NCI-H510A treated with DMSO at 0.1 percent for 48 hours (cell line): ENCODE measurements at places on chromosomes 16 and 17.

DNA sequence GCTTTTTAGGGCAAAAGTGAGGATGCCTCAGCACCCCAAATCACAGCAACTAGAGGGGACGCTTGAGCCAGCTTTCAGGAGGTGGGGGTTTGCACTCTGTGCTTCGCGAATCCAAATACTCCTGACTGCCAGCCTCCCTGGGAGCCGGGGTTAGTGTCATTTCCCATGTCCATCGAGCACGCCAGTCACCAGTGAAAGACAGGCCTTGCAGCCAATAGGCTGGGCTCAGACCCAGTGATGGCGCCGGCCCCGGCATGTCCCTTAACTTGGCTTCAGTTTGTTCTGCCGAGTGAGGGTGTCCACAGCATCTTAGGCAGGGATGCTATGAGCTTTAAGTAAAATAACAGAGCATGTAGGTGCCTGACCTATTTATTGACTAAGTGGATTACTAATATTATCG lies 50.9 kb upstream of the CDC42EP4 start:
- no peak for DNase-seq

DNA sequence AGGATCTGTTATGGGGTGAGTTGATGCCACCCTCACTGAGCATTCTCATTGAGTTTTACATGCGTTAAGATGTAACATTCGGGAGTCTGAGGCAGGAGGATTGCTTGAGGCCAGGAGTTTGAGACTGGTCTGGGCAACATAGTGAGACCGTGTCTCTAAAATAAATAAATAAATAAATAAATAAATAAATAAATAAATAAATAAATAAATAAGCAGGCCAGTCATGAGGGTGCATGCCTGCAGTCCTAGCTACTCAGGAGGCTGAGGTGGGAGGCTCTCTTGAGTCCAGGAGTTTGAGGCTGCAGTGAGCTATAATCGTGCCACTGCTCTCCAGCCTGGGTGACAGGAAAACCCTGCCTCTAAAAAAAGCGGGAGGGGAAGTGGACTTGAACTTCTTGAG lies 90.3 kb downstream of the SNX29 start:
- no peak for DNase-seq

DNA sequence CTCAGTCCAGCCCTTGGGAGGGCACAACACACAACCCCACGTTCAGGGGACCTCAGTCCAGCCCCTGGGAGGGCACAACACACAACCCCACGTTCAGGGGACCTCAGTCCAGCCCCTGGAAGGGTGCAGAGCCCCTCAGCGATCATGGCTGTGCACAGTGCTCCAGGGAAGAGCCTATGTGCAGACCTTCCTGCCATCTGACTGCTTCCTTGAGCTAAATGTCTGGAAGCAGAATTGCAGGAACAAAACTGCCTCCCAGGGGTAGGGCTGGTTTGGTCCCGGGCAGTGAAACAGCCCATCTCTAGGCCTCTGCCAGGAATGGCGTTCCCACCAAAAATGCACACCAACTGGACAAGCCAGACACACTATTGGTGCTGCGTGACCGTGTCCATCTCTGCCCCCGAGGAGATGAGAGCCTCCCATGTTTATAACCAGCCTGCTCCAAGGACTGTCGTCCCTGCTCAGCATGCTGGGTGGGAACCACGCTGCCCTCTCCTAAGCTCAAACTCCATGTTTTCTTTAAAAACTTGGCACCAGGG lies 44.0 kb downstream of the ZNF276 start:
- DNase-seq, result no peak

DNA sequence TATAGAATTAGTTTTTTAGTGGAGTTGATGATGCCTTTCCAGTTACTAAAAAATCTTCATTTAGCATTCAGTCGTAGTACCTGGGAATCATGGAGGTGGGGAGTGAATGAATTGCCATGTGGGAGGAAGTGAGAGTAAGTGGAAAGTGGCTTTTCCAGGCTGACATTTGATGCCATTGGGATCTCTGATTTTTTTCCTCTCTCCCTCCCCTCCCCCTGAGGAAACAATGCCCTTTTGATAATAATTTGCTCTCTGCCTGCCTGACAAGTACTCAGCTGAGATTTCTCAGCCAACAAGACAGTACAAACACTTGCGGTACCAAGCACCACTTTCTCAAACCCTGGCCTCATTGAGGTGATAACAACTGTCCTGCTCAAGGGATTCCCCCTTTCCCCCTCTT lies 2.2 kb downstream of the UBE2Z start:
- DNase-seq, result no peak

DNA sequence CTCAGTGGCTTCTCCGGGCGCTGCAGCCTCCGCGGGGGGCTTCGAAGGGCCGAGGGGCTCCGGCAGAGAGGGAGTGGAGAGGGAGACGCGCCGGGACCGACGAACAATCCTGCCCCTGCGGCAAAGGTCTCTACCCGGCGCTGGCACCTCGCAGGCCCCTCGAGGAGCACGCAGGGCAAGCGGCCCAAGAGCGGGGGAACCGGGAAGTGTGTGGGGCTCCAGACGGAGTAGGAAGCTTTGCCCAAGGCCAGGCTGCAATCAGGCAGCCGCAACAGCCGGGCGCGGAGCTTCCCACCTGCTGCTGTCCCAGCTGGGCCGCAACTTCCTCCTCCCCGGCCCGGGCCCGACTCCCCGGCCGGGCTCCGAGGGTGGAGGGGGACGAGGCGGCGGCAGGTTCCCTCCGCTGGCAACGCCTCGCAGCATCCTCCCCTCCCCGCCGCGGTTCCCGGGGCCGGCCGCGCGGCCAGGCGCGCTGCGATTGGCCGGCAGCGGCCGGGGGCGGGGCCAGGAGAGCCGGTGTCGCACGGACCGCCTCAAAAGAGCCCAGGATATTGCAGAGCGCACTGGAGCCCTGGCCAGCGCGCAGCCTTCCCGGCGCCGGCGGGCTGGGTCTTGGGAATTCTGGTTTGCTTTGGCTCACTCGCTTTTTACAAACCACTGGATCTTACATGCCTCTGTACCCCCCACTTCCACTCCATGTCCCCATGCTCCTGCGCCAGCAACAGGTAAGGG lies at the start of gene KCNJ2:
Gene KCNJ2 (plus strand): TSS at position 556 of the 732 bp plus-strand sequence. CDS start 5,508 bp downstream, outside the sequence.
- peak; percentile 91 for DNase-seq

GRCh38 chr17:8837563-8838075 lies 29.9 kb downstream of the PIK3R6 start:
- no peak for DNase-seq

- no peak for DNase-seq
These were observed 9.3 kb downstream of the PLXDC1 start for GRCh38 chr17:39141915-39142664.

DNA sequence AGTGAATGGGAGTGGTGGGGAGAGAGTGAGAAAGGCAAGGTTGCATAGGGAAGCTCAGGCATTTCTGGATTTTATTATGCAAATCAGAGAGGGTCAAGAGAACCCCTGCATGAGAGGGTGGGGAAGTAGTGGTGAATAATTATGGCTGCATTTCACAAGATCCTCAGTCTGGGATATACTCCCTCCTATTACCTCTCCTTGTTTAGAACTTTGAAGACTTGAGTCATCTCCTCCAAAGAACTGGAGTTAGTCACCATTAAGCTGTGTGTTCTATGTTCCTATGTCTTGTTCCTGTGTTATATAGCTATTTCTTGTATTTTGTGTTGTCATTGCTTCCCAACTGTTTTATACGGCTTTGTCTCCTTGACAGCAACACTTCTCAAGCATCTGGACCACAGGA lies 18.4 kb downstream of the SOX9 start:
- DNase-seq, result no peak

DNA sequence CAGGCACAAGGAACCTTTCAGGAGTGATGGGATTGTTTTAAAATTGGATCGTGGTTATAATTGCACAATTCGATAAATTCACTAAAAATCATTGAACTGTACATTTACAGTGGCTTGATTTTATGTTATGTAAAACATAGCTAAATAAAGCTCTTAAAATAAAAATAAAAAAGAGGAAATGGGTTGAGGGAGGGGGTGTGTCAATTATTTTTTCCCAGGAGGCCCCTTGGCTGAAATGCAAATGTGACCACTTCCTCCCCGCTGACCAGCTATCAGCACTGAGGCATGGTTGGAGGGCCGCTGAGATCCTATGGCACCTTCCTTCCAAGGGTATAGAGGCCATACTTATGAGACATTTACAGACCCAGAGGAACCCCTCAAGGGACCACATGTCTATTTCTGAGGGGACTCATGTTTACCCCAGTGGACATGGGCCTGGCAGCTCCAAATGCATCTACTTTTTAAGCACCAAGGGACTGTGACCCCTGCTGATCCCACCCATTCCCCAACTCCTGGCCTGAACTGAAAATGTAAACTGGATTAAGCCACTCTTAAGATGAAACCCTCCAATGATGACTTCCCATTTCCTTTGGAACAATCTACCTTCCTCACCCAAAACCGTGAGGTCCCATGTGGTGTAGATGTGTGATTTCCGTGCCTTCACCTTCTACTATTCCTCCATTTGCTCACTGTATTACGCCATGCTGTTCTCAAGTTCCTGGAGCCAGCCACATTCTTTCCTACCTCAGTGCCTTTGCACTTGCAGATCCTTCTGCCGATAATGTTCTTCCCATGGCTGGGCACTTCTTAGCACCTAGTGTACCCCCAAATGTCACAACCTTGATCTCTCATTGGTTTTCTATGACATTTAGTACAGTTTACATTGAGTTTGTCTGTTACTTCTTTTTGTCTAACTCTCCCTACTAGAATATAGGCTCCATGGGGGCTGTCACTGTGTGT lies 2.8 kb upstream of the IL21R start:
- DNase-seq, result no peak

GRCh38 chr16:49754495-49755312 lies 101.2 kb downstream of the ZNF423 start:
- no peak for DNase-seq

DNA sequence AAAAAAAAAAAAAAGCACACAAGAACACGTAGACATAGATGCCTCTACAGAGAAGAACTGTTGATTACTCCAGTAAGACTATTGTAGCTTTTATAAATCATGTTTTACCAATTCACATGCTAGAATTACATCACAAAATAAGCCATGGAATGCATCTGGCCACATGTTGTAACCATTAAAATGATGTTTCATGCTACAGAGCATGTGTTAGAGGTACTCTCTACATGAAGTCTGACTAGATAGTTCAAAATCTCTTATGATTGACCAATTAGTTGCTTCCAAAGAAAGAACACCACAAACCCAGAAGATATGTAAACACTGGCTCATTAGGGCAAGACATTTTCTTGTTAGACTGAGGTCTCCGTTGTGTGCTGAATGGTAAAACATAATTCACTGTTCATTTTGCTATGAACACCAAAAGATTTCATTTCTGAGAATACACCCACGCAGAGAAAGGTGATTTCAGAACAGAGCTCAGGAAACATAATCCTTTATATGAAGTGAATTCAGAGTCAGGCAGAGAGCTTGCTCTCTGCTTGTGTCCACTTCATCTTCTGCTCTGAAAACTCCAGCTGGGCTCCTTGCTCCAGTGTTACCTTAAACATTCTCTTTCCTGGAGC lies 411.4 kb upstream of the SOX9 start:
- peak; percentile 67 for DNase-seq

DNA sequence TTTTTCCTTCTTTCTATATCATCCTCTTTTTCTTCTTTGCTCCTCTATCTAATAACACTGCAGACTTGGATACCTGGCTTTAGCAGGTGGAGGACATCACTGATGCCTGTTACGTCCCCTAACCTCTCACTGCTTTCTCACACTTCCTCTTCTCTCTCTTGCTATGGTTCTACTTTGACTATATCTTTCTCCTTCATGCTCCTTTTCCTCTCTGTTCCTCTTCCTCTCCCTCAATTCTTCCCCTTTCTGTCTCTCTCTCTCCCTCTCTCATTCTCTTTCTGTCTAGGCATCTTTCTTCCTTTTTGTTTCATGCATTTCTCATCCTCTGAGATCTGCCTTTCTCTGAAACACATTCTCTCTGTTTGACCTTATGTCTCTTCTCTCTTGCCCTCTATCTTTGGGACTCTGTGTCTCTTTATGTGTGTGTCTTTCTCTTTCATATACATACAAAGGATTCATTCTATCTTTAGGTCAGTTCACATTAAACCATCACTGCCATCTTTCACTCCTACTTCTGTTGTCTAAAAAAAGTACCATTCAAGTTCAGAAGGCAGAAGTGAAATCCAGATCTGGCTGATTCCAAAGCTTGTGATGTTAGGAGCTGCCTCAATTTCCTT lies 353.7 kb downstream of the SHISA9 start:
- no peak for DNase-seq

GRCh38 chr17:46942441-46943217 lies 19.7 kb downstream of the GOSR2 start:
- DNase-seq, result peak; percentile 74

GRCh38 chr17:13750816-13751793 lies 149.4 kb upstream of the HS3ST3A1 start:
- no peak for DNase-seq

- no peak for DNase-seq
These were observed 5.6 kb upstream of the C1QTNF1 start for GRCh38 chr17:79018370-79018695.

DNA sequence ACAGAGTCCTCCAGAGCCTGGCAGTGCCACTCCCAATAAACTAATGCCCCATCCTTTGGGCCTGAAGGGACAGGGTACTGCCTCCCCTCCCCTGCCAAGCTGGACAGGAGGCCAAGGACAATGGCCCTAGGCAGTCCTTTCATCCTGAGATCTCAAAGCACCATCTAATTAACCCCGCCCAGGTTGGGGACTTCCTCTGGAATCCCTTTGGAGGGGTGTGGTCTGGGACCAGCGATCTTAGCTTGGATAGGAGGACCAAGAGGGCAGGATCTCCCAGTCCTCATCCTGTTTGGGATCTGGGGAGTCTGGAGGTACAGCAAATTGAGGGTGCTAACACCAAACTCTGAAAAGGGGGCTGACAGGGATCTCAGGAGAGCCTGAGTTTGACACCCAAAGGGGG lies 18.2 kb upstream of the SP6 start:
- no peak for DNase-seq

- DNase-seq, result no peak
These were observed 5.2 kb downstream of the SLC12A4 start for GRCh38 chr16:67963292-67963661.

DNA sequence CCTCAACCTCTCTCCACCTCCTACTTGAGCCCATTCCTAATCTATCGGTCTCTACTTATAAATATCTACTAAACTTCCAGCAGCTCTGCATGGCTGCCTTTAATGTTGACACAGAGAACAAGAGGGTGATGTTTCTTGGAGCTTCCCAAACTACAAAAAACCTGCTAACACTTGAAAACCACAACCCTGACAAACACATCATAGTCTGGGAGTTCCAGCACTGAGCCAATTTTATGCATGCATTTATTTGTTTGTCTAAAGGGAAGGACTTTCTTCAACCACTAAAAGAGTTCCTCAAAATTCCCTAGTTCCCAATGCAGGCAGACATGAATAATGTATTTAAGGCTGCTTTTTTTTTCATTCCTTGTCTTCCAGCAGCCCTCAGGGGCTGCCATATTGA lies 331.8 kb upstream of the XYLT1 start:
- DNase-seq, result peak; percentile 77

GRCh38 chr16:81866820-81867440 lies 87.8 kb downstream of the PLCG2 start:
- DNase-seq, result no peak
